ENCODE measurements at places on chromosomes 3 and 15. TPM values are rescaled to one million over a fixed set of nuclear protein-coding genes. Genes with fewer than 3 reads are reported as not detected.

MYL3 gene
- 8.5 TPM for total RNA-seq

AMIGO3 gene
- 1.4 TPM for total RNA-seq

NR2E3 gene
- 0.13 TPM for total RNA-seq

CHRFAM7A gene
- total RNA-seq = 3.0 TPM

UACA gene
- total RNA-seq = 18.3 TPM

IP6K2 gene
- total RNA-seq = 76.3 TPM

POPDC2 gene
- under 0.01 TPM for total RNA-seq

ZKSCAN7 gene
- 4.9 TPM for total RNA-seq

PLSCR2 gene
- total RNA-seq = not detected

ITIH3 gene
- total RNA-seq = 0.38 TPM

RBMS3 gene
- 28.4 TPM for total RNA-seq

CASR gene
- not detected for total RNA-seq

IRAK2 gene
- 6.7 TPM for total RNA-seq

XCR1 gene
- total RNA-seq = not detected

C3orf20 gene
- not detected for total RNA-seq

ALDH1A3 gene
- 19.7 TPM for total RNA-seq

CYFIP1 gene
- 93.3 TPM for total RNA-seq

CSPG5 gene
- 0.76 TPM for total RNA-seq

CLDN16 gene
- total RNA-seq = 0.16 TPM
